ENCODE measurements at places on chromosomes 12 and 14.
A peak's percentile ranks its signal among the peaks of the same experiment; 100 is the strongest.

DNA sequence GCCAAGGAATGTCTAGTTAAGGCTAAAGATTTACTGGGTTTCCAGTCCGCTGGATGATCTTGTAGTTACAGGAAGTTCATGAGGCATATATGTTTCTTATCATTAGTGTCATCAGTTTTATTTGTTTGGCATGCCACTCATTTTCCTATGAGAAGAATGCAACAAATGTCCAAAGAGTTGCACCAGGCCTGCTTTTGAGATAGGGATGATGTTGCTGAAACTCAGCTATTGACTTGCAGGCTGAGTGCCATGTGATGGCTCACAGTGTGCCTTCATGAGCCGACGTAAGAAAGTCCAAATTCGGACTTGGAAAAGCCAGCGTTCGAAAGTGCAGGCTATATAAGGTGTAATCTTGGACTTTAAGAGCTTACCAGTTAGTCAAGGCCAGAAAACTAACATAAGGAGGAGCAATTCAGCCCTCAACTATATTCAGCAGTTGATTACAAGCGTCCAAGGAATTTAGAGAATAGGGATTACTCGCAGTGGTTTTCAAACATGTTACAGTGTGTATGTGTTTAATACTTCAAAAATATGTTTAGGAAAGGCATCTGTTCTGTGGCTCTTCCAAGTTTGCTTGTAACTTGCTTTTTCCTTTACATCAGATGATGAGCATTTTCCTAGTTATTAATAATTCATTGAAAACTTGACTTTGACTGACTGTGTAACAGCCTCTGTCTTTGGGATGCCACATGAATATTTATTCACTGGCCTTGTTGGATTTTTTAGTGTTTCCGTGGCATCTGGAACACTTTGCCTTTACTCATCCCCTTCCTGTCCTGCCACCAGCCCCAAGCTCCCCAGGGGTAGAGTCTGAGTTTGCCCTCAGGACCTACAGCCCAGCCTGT, 101.3 kb downstream of the LGMN start:
- DNase-seq = no peak

DNA sequence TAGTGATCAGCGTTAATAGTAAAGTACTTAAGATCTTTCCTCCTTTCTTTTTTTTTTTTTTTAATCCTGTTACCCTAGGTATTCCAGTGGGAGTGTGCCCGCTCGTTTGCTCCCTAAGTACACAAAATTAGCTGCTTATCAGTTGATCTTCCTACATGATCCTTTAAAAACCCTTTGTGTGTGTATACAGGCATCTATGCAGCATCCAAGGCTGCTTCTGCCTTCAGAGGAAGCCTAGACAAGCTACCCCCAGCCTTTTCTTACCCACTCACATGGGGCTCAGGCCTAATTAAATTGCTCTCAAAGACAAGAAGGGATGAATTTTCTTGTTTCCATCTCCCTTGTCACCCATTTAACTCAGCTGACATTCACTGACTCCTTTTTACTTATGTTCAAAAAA, 343.4 kb upstream of the LMO3 start:
- DNase-seq = no peak

GRCh38 chr12:132496358-132496669, 6.4 kb downstream of the FBRSL1 start:
- DNase-seq = no peak

DNA sequence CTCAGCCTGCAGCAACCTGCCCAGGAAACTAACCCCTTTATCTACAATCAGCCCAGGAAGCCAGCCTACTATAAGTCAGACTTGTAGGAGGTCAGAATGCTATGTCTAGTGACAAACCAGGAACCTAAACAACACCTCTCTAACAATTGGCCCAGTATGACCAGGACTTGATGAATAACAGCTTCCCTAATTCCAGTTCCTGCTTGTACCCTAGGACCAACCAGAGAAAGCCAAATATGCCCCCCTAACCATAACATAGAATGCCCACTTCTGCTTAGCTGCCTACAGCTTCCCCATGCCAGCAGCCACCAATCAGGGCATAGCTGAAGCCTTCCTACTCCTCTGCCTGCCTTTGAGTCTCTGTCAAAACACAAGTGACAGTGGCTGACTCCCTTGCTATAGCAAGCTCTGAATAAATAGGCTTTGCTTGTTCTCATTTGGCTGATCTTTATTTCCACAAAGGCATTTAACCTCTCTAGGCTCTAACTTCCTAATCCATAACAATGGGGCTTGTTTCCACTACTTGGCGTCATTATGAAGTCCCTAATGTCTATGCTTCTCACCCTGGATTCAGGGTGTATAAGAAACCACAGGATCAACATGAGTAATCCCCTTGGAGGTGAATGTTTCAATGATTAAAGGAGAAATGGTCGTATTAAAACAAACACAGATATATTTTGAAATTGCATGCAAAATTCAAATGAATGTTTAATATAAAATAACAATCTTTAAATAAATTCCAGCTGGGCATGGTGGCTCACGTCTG, 220.2 kb downstream of the ANO6 start:
- DNase-seq = no peak

DNA sequence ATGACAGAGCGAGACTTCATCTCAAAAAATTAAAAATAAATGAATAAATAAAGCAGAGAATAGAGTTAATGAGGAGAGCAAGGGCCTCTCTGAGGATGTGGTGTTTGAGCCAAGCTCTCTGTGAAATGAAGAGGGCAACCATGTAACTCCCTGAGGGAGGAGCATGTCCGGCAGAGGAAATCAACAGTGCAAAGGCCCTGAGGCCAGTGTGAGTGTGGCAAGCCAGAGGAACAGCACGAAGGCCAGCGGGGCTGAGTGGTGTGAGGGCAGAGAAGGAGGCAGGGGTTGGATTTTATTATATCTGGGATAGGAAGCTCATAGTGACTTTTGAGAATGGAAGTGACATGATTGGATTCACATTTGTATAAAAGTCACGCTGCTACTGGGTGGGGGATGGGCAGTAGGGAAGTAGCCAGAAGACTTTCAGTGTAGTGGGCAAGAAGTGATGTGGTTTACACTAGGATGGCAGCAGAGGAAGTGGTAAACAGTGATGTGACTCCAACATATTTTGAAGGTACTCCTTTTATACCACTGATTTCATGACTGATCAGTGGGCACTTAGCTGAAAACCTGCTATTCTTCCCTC, 10.3 kb upstream of the LRP1-AS start:
- no peak for DNase-seq

DNA sequence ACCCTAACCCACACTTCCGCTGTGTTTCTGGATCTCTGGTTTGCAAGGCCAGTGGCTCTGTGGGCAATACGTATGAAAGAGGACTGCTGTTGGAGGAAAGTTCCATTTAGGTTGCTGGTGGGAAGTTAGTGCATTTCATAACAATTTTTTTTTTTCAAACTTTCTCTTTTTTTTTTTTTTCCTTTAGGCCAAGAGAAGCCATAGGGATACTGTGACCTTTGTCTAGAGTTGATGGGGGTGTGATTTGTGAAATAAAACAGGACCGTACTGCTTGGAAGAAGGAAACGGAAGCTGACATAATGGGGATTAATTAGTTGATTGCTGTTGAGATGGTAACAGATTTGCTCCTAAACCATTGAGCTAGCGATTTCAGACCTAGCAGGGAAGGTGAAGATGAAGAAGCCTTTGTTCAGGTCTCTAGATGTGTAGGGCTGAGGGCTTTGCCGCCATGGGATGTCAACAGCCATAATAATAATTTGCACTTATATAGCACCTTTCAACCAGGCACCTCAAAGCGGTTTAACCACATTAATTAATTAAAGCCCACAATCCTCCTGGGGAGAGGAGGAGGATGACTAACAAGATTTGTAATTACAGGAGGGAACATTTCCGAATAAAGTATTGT, 315.3 kb downstream of the ZFP36L1 start:
- no peak for DNase-seq

- no peak for DNase-seq
Observed at GRCh38 chr14:23670481-23670880, 34.3 kb downstream of the DHRS2 start.

GRCh38 chr14:20971705-20972021, 16.4 kb downstream of the RNASE2 start:
- DNase-seq = no peak

GRCh38 chr12:127903146-127903545, 363.8 kb upstream of the TMEM132C start:
- DNase-seq = no peak

- no peak for DNase-seq
Observed at GRCh38 chr14:33401311-33401710, 462.6 kb downstream of the NPAS3 start.

GRCh38 chr14:59333668-59334067, 131.5 kb downstream of the GPR135 start:
- DNase-seq = no peak

DNA sequence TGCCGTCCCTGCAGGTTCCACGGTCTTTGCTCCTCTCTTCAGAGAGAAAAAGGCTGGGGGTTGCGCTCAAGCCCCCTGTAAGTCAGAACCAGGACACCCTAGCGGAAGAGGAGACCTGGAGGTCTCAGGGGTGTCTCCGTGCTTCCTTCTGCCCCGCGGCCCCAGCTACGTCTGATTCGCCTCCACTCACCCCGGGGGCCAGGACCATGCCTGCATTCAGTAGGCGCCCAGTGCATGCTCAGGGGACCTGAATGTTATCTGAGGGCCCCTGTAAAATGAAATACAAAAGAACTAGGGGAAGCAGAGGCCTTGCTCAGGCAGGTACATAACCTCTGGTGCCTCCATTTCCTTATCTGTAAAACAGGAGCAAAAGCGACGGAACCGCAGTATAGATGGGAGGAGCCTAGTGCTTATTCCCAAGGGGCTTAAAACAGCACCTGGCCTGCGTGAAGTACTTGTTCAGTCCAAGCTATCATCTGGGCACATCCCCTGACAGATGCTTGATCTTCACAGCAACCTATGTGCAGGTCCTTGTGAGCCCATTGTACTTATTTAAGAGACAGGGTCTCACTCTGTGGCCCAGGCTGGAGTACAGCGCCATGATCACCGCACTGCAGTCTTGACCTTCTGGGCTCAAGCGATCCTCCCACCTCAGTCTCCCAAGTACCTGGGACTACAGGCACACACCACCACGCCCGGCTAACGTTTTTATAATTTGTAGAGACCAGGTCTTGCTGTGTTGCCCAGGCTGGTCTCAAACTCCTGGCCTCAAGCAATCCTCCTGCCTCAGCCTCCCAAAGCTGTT, 110.3 kb upstream of the NCOR2 start:
- DNase-seq = no peak

- no peak for DNase-seq
Observed at GRCh38 chr14:97401714-97402113, 604.5 kb downstream of the VRK1 start.

GRCh38 chr14:100502622-100503220, 84.5 kb downstream of the BEGAIN start:
- no peak for DNase-seq

GRCh38 chr12:116226026-116226425, 51.5 kb downstream of the MED13L start:
- DNase-seq = no peak

DNA sequence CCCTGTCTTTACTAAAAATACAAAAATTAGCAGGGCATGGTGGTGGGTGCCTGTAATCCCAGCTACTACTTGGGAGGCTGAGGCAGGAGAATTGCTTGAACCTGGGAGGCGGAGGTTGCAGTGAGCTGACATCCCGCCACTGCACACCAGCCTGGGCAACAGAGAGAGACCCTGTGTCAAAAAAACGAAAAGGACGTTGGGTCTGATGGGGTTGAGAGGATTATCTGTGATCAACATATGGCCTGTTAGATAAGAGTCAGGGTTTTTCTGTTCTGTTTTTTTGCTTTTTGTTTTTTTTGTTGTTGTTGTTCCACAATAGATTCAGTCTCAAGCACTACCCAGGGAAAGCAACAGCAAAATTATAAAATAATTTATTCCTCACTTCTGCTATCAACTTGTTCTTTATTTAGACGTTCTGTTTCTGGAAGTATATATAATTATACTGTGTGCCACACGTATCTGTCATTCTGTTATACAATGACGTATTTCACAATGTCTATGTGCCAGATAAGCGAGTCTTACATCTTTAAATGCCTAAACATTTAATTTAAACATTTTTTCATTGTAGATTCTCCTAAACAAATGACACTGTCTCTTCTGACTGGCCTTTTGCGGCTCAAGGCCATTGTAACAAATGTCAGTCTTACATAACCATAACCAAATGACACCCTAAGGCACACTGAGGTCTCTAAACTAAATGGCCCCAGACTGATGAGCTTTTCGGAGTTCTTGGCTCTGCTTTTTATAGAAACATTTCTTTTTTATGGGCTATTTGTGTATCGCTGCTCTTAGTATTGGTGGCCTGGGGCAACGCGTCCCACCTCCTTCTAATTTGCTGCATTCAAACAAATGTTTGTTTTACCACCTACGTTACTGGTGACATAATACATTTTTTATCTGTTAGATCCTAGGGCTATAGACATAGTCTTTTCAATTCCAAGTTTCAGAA, 7.2 kb upstream of the P2RX4 start:
- DNase-seq = no peak

DNA sequence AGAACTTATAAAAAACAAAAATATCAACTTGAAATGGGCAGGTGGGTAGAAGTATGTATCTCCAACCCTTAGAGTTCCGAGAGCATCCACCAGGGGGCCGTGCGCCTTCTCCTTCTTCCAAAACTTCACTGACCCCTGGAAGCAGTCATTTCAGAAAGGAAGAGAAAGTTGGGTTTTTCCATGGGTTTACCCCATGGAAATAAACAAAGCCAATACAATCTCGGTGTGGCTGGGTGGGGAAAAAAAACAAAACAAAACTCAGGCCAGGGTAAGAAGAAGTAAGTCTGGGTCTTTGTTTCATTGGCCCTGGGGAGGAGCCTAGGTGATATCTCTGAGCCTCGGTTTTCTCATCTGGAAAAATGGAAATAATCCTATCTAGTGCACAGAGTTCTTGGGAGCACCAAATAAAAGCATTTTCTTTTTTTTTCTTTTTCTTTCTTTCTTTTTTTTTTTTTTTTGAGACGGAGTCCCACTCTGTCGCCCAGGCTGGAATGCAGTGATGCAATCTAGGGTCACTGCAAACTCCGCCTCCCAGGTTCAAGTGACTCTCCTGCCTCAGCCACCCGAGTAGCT, 33.6 kb upstream of the HNF1A start:
- peak; percentile 69 for DNase-seq

GRCh38 chr14:23160924-23161522, 22.4 kb downstream of the SLC7A8 start:
- no peak for DNase-seq

DNA sequence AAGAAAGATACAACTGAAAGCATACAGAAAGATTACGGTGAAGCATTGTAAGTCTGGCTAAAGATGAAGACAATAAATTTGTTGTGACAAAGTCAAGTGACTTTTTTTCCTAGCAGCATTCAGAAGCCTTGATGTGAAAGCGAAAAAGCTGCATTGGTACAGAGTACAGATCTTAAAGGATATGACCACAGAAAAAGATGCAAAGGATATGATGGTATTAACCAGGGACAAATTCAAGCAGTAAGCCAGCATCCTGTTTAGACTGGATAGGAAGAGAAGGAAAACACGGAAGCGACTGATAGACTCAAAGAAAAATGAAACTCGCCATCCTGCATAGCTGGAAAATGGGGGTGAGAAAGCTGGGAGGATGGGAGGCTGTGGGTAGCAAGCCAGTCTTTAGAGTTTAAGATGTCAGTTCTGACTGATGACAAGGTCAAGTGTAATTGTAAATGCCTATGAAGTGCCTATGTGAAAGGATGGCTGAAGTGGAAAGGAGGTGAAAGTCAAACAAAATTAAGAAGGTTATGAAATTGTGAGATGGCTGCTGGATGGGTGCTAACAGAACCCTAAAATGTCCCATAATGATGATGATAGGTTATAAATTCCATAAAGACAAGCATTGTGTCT, 92.4 kb downstream of the PHLDA1 start:
- DNase-seq = no peak
